ENCODE measurements at places on chromosomes 11 and 22.

GRCh38 chr11:3069425-3069824 is 12.2 kb upstream of the CARS1 start:
- no peak for DNase-seq

DNA sequence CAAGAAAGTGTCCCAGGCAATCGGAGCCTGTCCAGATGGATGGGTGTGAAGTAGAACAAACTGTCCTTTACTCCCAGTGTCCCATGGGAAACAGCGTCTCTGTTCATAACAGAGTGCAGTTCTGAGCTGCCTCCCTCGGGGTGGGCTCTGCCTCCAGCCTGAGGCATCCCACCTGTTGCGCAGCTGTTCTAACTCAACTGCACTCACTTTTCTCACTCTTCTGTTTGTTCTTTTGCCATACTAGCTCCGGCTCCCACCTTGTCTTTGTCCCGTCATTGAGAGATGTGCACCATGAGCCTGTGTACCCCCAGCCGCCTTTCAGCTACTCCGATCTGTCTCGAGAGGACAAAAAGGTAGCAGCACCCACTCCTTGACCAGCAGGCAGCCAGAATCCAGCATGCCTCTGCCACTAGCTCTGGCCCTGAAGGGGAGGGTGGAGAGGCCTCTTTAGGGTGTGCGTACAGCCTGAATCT is 20.7 kb upstream of the CDC42EP2 start:
- no peak for DNase-seq

- no peak for DNase-seq
These were observed 32.9 kb downstream of the IFT27 start for GRCh38 chr22:36743011-36743410.

DNA sequence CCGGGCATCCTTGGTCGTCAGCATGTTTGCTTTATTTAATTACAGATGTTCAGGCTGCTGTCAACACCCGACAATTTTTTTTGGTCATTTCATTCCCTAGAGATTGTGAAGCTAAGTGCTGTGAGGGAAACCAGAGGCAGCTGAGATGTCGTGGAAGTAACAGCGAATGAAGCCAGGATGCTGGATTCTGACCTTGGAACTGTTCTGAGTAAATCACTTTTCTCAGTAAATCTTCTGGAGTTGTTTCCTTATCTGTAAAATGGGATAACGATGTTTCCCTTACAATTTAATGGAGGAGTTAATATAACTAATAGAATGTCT is 390 bp upstream of the CKAP5 start:
- no peak for DNase-seq

- no peak for DNase-seq
These were observed 35.3 kb downstream of the IGF2 start for GRCh38 chr11:2103668-2104523.

DNA sequence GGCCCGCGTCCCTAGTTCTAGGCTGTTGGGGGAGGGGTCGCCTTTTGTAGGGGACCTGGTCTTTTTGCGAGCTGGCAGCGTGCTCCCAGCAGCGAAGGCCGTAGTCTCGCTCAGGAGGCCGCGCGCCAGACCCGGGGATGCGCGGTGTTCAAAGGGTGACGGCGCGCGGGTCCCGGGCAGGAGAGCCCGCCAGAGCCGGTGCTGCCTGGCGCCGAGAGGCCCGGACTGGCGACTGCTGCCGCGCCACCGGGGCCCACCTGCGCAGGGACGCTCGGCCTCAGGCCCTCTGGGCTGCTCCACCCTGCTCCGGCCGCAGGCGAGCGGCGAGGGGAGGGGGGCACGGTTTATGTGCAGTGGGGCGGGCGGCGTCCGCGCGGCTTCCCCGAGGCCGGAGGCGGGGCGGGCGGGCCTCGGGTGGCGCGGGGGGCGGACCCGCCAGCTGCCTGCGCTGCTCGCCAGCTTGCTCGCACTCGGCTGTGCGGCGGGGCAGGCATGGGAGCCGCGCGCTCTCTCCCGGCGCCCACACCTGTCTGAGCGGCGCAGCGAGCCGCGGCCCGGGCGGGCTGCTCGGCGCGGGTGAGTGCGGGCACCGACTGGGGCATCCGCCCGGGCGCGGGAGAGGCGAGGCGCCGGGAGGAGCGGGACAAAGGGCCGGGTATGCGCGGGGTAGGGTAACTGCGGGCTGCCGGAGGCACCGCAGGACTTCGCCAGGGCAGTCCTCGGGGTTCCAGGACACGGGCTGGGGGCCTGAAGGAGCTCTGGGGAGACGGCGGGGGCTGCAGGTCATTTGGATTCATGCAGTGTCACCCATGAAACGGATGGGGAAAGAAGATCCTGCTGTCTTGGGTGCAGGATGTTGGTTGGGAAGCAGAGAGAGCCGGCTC is at the start of gene PRSS23:
Gene PRSS23 (plus strand): TSS at position 467 of the 884 bp plus-strand sequence. CDS start 7,102 bp downstream, outside the sequence.
- no peak for DNase-seq

DNA sequence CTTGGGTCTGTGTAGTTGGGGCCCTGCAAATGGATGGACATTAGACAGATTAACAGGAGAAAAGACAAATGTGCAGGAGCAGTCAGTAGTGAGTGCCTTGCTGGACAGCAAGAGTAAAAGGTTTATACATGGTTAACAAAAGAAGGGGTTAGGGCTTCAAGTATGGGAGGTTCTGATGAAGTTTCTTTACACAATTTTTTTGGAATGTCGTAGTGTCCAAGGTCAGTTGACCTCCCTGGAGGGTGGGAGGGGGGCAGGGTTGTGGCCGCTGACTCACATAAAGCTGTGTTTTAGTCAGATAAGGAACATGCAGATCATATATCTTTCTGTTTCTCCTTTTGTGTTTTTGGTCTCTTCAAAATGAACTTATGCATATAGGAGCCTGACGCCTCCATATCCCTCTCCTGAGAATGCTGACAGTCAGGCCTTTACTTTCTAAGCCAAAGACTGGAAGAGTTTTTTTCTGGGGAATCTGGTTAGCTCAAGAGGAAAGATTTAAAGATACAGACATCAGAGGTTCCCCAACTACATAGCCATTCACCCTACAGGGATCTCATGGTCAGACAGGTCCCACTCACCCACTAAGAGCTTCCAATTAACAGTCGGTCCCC is 134.3 kb downstream of the NECTIN1 start:
- no peak for DNase-seq

GRCh38 chr11:134176284-134176683 is 47.5 kb downstream of the NCAPD3 start:
- no peak for DNase-seq

DNA sequence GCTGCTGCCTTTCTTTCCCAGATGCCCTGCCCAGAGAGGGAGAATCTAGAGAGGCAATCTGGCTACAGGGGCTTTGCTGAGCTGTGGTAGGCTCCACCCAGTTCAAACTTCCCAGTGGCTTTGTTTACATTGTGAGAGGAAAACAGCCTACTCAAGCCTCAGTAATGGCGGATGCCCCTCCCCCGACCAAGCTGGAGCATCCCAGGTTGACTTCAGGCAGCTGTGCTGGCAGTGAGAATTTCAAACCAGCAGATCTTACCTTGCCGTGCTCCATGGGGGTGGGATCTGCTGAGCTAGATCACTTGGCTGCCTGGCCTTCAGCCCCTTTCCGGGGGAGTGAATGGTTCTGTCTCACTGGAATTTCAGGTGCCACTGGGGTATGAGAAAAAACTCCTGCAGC is 12.2 kb downstream of the BDNF start:
- no peak for DNase-seq

DNA sequence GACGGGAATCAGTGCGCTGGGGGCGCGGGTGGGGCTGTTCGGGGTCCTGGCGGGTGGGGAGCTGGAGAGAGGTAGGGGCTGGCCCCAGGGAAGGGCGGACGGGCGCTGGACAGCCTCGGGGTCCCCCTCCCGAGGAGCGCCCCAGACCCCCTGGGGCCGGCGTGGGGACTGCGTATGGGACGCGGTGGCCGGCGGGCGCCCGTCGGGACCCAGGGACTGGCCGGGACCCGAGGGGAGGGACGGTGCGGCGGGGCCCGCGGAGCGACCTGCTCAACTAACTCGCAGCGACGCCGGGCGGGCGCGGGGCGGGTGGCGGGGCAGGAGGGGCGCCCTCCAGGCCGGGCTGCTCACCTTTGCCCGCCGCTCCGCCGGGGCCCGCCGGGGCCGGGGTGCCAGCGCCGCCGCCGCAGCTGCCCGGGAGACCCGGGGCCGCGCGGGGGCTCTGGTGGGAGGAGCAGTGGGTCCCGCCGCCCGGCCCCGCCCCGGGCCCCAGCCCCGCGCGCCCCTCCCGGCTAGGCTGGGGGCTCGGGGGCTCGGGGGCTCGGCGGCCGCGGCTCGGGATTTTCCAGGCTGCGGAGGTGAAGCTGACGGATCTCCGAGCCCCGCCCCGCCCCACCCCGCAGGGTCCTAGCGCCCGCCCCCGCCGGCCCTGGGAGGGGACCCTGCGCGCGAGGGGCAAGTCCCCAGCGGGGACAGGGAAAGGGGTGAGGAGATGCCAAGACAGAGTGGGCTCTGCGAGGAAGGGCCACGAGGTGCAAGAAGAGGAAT is 12.3 kb downstream of the STARD10 start:
- peak; percentile 29 for DNase-seq

DNA sequence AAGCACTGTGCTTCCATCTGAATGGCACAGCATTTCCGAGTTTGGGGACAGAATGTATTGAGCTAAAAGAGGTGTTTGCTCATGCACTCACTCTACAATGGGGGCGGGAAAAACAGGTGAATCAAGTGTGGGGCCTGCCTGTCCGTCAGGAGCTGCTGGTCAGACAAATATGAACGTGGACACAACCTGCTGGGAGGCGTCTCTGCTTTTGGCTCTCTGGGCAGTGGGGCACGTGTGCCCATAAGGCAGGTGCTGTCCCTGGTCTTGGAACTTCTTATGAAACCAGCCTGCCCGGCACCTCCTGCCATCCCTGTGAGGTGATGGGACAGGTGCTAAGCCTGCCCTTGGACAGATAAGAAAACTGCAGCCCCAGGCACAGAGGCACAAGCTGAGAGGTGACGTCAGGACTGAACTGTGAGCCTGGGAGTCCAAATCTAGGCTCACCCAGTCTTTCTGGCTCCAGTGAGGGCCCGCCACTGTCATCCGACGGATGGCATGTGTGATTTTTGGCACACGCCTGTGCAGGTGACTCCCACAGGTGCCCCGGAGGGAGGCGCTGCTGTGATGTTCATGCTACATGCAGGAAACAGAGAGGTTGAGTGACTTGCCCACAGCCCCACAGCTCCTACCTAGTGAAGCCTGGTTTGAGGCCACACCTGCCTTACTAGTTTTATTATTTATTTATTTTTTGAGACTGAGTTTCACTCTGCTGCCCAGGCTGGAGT is 51.6 kb downstream of the SMIM38 start:
- DNase-seq: no peak

DNA sequence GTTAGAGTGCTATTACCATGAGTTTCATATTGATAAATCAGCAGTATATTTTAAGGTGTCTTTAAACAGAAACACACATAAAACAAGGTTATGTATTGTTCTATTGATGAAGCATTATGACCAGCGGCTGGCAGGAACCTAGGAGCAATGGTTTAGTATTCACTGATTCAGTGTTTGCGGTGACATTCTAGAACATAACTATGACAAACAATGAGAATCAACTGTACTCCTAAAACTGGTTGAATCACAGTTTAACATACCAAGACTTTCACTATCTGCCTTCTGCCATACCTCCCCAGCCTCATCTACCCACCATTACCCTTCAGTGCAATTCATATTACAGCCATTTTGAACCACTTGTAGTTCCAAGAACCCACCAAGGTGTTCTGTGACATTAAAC is 8.8 kb downstream of the HOATZ start:
- no peak for DNase-seq

DNA sequence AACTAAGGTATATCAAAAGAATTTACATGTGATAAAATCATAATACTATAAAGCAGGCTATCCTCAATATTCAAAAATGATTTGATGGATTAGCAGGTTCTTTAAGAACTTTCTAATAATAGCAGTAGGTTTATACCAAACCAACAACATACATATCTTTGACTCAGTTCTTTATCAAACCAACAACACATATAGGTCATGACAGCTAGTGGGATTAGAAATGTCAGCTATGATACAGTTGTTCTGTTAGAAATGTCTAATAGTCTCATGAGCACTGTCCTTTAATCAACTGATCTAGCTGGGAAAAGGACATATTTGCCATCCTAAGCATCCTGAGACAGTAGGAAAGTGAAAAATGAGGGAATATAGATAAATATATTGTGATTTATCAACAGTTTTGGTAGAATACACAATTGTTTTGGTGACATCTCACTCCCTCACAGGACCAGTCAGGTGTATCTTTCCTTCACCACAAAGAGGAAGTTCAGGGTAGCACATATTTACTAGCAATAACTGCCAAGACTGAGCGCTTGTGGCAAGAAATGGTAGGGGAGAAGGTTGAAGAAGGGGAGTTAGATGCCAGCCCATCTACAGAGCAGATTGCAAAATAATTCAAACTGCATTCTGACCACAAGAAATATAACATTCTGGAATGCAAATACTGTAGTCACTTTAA is 90.8 kb upstream of the APOA1 start:
- no peak for DNase-seq

- DNase-seq: no peak
These were observed 138.1 kb upstream of the SORL1-AS1 start for GRCh38 chr11:121590772-121591404.

DNA sequence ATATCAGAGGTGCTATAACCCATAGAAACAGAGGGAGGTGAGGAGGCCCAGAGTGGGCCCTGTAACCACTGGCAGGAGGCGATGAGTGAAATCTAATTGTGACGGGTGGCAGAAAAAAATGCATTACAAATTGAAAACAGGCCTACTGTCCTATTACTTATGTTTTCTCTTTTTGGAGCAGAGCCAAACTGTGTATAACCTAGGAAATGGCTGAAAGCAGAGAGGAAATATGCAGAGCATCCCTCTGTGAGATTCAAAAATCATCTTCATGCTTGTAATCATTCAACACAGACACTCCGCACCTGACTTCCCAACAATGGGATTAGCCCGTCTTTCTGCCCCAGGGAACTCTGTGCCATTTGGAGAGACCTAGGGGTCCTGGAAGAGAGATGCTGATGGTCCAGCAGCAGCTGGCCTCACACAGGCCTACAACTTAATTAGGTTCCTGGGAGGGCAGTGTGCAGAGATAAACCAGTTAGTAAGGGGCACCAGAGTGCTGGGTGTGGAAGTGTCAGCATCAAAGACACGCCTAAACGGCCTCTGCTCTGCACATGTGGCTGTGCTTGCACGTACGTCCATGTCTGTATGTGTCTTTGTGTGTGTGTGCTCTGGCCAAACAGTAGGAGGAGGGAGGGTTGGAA is 41.8 kb downstream of the MAP6 start:
- no peak for DNase-seq

GRCh38 chr11:116842117-116842516 is 4.7 kb upstream of the APOA1 start:
- no peak for DNase-seq

GRCh38 chr11:75504501-75504900 is 21.2 kb downstream of the GDPD5 start:
- no peak for DNase-seq

- DNase-seq: no peak
These were observed 1.4 kb upstream of the TPP1 start for GRCh38 chr11:6620636-6621035.

DNA sequence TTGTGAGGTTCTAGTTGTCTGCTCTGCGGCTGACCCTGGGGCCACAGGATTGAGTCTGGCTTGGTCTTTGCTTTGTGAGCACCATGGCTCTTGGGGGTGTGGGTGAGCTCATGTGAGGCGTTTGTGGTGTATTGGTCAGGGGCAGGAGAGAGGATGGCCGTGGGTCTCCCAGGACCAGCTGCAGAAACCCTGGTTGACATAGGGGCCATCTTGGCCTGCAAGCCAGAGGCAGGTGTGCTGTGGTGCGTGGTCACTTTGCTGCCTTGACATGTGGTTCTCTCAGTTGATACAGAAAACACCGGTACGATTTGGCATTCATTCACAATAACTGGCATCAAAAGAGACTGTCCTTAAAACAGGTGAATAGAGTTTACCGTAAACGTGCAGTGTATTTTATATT is 11.3 kb downstream of the PHRF1 start:
- no peak for DNase-seq

GRCh38 chr22:38868286-38868721 is 3.7 kb downstream of the CBX6 start:
- DNase-seq: no peak
